Activated naive CD4-positive, alpha-beta T cell treated with anti-CD3 and anti-CD28 coated beads, Interleukin-2, amount 50 U/mL, for 72 hours (primary cell): ENCODE measurements at places on chromosomes 6 and 20. TPM values are rescaled to one million over a fixed set of nuclear protein-coding genes. Genes with fewer than 3 reads are reported as not detected.

Gene RAB23
- total RNA-seq, result 2.0 TPM

Gene SRSF3
- 197 TPM for total RNA-seq

- no peak for DNase-seq
These were observed 4.8 kb downstream of the PLEKHG1 start for GRCh38 chr6:150604467-150604866.

DNA sequence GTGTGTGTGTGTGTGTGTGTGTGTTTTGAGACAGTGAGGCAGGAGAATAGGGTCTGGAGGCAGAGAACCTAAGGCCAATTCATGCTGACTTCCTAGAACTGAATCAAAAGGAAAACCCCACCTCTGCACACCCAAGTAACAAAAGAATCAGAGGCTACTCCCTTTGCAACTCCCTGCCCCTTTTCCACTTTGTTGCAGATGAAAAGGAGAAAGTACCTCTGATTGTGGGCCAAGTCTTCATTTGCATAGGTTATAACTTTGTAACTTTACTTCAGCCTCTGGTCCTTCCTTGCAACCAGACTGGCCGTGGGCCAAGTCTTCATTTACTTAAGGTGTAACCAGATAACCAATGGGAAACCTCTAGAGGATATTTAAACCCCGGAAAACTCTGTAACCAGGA, 168.8 kb downstream of the EYA2 start:
- DNase-seq, result no peak
